Activated CD4-positive, alpha-beta T cell treated with anti-CD3 and anti-CD28 coated beads for 24 hours (primary cell): ENCODE measurements at places on chromosomes 4 and X.

GRCh38 chr4:5890063-5890727, 2.7 kb downstream of the CRMP1 start:
- DNase-seq = no peak

GRCh38 chr4:138104284-138104680, 137.9 kb downstream of the SLC7A11 start:
- no peak for DNase-seq

GRCh38 chrX:84737471-84737871, 235.2 kb upstream of the HDX start:
- no peak for DNase-seq

DNA sequence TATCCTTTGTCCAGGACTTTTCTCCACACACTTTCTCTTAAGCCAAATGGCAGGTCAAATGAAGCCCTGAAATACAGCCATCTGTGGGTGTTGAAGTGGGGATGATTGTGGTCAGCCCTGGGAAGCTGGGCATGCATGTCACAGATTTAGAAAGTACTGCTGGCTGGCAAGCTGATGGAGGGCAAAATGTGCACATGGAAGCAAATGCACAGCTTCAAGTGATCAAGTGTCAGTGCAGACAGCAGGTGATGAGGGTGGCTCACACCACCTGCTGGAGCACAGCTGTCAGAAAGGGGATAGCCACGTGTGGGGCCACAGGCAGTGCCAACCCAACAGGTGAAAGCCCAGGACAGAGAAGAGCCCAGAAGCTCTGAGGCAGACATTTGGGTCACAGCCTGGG, 40.3 kb upstream of the ATXN3L start:
- DNase-seq = no peak

DNA sequence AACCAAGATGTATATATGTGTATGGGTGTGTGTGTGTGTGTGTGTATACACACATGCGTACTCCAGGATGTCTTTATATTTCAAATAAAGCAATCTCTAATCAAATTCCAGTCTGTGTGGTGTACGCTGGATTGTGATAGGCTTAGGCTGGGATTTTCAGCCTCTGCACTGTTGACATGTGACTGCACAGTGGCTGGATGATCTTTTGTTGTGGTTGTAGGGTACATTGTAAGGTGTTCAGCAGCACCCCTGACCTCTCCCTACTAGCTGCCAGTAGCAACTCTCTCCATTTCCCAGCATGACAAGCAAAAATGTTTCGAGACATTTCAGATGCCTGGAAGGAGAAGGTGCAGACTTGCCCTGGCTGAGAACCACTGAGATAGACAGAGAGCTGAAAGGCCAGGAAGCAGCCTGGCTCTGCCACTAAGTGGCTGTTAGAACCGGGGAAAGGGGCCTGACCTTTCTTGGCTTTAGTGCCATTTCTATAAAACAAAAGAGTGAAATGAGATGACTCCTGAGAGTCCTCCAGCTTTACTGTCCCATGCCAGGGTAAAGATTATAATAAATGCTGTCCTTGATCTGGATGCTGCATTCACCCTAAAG, 10.5 kb downstream of the PGM2 start:
- no peak for DNase-seq

- no peak for DNase-seq
Measured at GRCh38 chr4:168880811-168881595, 129.1 kb downstream of the CBR4 start.

GRCh38 chrX:38105216-38105725, 98.9 kb downstream of the SYTL5 start:
- DNase-seq = no peak

- no peak for DNase-seq
Measured at GRCh38 chrX:152817078-152817764, 13.3 kb downstream of the CETN2 start.

GRCh38 chr4:38669208-38669607, 5.2 kb downstream of the KLF3 start:
- DNase-seq = no peak

GRCh38 chr4:128684016-128684415, 125.5 kb upstream of the JADE1 start:
- no peak for DNase-seq

DNA sequence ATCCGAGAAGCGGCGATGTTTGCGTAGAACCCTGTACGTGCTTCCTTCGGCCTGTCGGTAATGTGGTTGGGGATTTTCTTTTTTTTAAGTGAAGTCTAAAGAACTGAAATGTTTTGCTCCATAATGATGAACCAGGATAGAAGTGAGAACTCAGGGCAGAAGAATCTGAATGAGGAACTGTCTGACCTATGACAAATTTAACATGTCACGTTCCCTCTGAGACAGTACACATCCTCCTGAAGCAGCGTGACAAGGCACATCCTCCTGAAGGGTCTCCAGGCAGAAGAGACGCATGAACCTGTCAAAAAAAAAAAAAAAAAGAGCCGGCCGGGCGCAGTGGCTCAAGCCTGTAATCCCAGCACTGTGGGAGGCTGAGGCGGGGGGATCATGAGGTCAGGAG, 6.2 kb downstream of the CSF2RA start:
- no peak for DNase-seq

- DNase-seq = no peak
Measured at GRCh38 chr4:139278912-139279759, 889 bp downstream of the MGARP start.

GRCh38 chrX:128931071-128931470, 592.2 kb downstream of the SMARCA1 start:
- no peak for DNase-seq

- DNase-seq = no peak
Measured at GRCh38 chr4:62344915-62345314, 1144.8 kb downstream of the ADGRL3 start.

GRCh38 chr4:153649572-153649991, 34.5 kb upstream of the TLR2 start:
- DNase-seq = no peak

- no peak for DNase-seq
Measured at GRCh38 chrX:72604112-72604511, 31.5 kb upstream of the HDAC8 start.

DNA sequence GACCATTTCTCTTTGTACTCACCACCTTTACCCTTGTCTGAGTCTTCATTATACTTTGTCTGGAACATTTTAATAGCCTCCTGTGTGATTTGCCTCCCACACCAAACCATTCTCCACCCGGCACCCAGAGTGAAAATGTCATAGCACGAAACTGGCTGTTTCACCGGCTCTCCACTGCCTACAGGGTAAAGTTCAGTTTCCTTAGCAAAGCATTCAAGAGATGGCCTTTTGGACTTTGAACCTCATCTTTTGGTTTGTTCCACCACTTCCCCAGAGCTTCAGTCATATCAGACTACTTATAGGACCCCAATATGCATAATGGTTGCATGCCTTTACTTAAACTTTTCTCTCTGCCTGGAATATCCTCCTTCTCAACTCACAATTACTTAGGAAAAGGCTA, 38.3 kb downstream of the RAP2C start:
- no peak for DNase-seq

DNA sequence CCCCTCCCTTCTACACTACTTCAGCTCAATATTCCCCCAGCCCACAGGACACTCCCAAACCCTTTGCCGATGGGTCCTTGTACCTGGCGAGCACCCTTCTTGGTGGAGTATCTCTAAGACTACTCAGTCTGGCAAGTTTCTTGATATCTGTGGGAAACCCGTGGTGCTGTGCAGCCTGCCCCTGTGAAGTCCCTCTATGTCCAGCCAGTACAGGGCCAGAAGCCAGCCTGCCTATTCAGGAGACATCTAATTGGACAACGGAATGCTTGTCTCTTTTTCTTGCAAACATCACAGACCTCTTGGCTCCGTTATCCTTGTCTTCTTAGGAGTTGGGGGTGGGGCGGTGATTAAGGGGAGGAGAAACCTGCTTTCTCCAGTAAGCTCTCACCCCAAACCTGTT, 3.7 kb upstream of the IGFBP7 start:
- DNase-seq = no peak

GRCh38 chr4:158067646-158068045, 105.2 kb downstream of the GASK1B start:
- no peak for DNase-seq

DNA sequence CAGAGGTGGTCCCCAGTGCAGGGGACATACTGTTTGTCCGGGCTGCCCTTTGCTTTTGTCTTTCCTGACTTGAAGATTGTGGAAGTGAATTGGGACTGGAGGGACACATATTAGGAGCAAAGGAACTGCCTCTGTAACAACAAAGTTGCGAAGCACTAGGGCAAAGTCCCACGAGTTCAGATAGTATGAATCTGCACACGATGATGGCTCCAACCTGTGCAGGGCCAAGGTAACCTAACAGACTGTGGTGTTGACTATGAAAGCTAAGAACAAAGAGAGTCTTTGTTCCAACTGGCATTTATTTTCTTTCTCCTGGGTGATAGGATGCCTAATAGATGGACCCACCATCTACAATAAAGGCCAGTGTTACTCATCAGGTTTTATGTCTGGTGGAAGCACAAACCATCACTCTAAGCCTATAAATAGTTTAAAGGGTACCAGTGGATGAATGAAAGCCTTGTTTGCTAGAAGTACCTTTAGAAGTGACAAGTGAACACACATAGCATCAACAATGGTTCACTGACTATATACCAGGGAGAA, 71.8 kb downstream of the TMA16 start:
- DNase-seq = no peak
